ENCODE measurements at places on chromosomes 6 and 20.

- DNase-seq: no peak
Measured at GRCh38 chr6:43029120-43029519, 7.7 kb downstream of the RRP36 start.

DNA sequence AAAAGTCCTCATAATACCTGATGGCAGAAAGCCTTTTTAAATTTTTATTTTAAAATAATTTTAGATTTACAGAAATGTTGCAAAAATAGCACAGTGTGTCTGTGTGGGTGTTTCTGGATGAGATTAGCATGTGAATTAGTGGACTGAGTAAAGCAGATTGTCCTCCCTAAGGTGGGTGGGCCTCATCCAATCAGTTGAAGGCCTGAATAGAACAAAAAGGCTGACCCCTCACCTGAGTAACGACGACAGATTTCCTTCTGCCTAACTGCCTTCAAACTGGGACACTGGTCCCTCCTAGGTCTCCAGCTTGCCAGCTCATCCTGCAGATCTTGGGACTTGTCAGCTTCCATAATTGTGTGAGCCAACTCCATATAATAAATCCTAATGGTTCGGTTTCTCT, 54.2 kb downstream of the FAXC start:
- DNase-seq: no peak

GRCh38 chr20:44151621-44152416, 35.2 kb downstream of the JPH2 start:
- no peak for DNase-seq

GRCh38 chr6:25359191-25359861, 80.2 kb downstream of the CARMIL1 start:
- no peak for DNase-seq

DNA sequence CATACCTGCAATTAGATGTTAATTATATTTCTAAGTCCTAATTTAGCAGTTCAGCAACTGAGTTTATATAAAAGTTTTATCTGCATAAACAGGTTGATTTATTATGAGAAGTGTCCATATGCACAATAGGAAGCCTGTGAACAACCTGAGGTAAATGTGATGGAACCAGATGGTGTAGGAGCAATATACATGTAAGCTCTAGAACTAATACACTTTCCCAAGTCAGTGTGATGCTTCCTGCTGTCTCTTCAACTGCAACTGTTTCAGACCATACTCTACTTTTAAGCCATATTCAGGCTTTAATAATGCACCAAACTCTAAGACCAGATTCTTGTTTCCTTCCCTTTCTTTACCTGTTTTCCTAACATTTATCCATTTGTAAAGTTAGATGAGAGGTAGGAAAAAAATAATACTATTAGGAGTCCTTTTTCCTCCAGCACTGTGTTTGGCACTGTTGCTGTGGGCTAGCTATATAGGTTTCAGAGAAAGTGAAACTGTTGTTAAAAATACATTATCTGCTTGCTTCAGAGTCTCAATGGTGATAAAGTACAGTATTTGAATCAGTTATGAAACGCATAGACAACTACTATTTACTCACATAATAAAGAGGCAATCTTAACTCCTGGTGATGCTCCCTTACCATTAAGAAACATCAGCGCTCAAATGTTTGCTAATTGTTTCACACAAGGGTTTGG, 1009.3 kb downstream of the GRIK2 start:
- DNase-seq: no peak

DNA sequence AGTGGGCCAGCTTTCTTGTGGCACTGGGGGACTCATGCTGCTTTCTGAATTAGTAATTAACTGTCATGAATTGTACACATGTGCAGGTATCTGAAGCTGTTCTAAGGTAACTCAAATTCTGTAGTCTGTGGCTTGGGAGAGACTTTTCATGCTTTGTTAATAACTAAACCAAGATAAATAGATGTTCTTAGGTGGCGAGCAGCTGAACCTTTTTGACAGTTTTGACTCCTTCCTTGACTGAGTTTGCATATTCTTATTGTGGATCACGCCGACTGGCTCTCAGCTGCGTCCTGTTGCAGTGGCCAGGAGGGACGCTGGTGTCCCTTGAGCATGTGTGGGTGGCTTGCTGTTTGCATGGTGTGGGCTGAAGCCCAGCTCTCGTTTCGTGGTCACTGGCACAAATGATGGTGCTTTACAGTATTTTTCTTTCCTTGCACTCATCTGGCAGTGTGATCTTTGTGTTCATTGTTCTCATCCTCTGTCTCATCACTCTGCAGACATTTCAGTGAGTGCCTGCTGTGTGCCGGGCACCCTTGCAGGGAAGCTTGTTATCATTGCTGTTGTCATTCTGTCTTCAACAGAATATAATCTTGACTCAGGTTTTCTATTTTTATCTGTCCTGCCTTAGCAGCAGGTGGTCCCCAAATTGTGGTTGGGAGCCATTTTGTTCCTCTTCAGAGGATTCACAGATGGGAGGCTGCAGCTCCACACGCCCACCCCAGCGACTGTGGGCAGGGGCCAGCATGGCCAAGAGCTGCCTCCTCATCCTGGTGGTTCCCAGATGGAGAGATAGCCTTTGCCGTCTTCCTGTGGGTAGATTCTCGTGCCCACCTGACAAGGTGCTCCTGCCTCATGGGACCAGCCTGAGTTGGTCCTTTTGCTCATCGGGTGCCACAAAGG, 39.6 kb downstream of the DUSP22 start:
- DNase-seq: no peak

DNA sequence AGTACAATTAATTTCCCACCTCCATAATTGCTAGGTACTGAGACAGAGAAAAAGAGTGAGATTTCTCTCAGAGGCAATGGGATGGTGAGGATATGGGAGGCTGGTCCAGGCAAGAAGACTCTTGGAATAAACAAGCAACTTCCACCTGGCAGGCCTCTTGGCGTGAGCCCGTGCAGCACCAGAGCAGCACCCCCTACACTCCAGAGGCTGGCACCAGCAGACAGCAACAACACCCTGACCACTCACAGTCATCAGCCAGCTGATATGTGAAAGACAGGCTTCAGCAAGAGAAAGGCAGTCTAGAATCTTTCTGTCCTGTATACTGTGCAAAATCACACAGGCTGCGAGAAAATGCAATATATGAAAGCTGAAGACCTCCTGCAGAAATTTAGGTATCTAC, 59.7 kb downstream of the KIF13A start:
- DNase-seq: no peak

GRCh38 chr6:99458319-99458718, 33.2 kb upstream of the PNISR start:
- DNase-seq: no peak

DNA sequence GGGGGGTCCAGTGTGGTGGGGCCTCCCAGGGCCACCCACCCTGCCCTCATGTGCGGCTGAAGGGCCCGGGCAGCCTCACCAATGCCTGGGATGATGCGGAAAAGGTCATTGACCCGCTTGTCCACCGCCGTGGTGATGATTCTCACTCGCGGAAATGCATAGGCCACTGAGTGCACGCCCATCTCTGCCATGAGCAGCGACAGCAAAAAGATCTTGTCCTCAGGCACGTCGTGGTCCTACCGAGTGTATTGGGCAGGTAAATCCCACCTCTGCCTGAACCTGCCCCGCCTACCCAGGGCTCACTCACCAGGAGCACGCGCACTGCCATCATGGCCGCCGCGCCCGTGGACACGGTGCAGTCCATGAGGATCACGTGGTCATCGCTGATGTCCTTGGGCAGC, 16.1 kb downstream of the UCKL1 start:
- no peak for DNase-seq

- no peak for DNase-seq
Measured at GRCh38 chr6:140204154-140204553, 829.7 kb upstream of the CITED2 start.

DNA sequence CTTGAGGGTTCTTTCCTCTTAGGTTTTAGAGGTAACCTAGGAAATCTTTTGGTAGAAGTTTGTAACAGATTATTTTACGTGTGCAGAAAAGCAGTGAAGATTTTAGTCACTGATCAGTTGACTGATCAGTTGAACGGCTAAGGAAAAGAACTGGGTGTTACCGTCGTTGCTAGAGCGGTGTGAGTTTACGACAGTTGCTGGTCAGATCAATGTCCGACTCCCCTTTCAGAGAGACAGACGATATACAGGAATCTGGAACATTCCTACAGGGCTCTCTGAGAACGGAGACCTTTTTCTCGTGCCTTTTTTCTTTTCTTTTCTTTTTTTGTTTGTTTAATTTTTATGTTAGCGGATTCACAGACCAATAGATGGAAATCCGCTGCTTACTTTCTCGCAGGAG, 132.1 kb upstream of the ZNF184 start:
- DNase-seq: no peak

GRCh38 chr6:141394565-141395051, 738.1 kb upstream of the GJE1 start:
- DNase-seq: no peak

- no peak for DNase-seq
Measured at GRCh38 chr20:17179840-17180239, 47.0 kb upstream of the PCSK2 start.

DNA sequence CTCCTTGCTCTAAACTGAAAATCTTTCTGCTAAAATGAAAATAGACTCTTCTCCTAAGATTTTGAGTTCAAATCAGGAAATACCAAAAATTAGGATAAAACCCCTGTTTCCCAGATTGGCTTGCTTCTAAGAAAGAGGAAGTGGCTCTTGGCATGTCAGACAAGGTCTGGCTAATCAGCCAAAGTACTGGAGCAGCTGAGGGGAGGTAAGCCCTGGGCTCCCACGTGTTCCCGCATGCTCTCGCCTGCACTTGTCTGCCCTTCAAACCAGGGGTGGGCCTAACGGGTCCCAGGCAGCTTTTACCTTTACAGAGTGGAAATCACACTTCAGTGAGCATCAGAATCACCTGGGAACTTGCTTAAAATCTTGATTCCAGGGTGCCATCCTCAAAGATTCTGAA, 43.2 kb upstream of the GABRR1 start:
- no peak for DNase-seq

GRCh38 chr20:37395921-37396415, 50.0 kb downstream of the SRC start:
- DNase-seq: no peak

GRCh38 chr6:34374069-34374468, 18.4 kb downstream of the NUDT3 start:
- DNase-seq: no peak

GRCh38 chr20:3678856-3679720, 2.7 kb downstream of the ADAM33 start:
- DNase-seq: no peak

DNA sequence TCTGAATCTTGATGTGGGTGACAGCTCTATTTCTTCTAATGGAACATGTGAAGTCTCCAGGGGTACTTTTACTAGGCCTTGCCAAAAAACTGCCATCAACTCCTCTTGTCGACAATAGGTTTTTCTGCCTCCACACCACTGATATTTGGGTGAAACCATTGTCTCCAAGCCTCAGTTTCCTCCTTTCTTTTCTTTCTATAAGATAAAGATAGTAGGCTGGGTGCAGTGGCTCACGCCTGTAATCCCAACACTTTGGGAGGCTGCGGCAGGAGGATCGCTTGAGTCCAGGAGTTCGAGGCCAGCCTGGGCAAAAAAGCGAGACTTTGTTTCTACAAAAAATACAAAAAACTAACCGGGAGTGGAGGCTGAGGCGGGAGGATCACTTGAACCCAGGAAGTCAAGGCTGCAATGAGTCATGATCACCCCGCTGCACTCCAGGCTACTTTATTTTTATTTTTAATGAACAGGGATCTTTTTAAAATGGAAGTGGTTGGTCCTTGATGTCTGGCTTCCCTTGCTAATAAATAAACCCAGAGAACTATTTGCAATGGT, 159.9 kb upstream of the TNFAIP3 start:
- no peak for DNase-seq

DNA sequence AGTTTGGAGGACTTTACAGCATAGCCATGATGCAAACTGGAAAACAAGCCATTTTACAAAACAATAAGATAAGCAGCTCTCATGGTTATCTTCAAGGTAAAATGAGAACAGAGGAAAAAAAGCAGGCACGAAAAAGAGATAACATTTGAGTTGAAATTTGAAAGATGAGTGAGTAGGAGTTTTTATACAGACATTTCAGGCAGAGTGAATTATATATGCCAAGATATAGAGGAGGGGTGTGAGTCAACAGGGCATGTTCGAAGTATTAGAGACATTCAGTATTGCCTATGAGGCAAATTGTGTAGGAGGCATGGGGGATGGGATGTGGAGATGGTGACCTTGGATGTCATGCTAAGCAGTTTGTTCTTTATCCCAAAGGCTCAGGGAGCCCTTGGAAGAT, 240.5 kb upstream of the MAN1A1 start:
- DNase-seq: no peak

- DNase-seq: no peak
Measured at GRCh38 chr6:156543431-156543830, 233.7 kb upstream of the ARID1B start.

GRCh38 chr6:109891924-109892323, 86.2 kb upstream of the GPR6 start:
- no peak for DNase-seq

DNA sequence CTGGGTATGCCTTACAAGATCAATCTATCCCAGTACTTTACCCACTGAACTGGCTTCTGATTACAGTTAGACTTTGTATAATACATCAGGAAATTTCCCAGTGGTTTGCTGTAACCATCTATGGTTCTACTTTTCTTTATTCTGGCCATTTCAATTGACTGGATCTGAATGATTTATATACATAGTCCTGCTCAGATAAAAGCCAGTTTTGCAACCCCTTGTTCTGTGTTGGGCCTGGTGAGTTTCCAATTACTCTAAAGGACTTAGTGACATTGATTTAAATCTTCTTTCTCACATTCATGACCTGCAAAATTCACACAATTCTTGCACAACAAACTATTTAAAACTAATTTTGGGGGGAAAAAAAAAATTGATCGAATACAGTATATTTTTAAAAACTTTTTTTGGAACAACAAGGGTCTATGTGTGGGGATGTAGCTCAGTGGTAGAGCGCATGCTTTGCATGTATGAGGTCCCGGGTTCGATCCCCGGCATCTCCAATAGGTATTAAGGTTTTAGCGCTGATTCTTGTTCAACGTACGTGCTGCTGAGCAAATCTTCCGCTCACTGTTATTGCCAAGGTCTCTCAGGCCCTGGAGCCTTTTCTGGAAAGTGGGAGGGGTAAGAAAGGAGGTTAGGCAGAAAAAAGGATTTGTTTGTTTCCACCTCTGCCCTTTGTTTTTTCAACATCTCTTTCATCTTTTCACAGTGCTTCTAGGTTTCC, 117.5 kb downstream of the GPX5 start:
- DNase-seq: peak; percentile 18

DNA sequence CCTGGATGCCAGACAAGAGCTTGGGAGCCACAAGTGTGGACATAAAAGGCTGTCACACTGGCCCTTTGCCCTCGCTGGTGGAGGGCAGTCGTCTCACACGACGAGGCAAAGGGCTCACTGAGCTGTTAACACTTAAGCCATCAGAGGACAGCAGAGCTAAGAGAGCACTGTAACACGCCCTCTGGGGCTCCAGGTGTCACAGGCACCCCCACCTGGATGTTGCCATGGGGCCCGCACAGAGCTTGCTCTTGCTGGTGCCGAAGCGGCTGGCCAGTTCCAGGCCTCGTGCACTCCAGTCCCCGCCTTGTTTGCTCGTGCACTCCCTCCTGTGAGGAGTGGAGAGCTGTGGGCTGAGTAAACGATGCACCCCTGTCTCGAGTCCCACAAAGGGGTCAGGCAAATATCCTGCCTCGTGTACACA, 37.4 kb downstream of the SLC35D3 start:
- DNase-seq: no peak

- DNase-seq: no peak
Measured at GRCh38 chr6:110933912-110934311, 24.6 kb upstream of the GTF3C6 start.
